ENCODE measurements at places on chromosomes 16 and 17.

DNA sequence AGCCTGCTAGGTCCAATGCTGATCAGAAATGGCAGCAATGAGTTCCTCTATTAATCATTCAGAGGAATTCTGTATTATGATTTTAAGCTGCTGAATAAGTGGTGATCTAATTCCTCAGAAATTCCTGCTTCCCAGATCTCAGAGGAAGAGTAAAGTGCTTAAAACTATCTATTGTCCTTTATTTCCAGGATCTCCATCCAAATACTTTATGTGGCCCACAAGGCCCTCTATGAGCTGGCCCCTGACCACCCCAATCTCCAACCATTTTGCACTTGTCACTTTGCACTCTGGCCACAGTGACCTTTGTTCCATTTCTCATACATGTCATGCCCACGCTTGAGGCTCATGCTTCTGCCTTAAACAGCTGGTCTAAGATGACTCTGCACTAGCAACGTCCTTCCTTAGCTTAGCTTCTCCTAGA lies 93.7 kb downstream of the CA10 start:
- DNase-seq = no peak

GRCh38 chr17:8799570-8800212 lies 526 bp upstream of the MFSD6L start:
- DNase-seq = no peak

DNA sequence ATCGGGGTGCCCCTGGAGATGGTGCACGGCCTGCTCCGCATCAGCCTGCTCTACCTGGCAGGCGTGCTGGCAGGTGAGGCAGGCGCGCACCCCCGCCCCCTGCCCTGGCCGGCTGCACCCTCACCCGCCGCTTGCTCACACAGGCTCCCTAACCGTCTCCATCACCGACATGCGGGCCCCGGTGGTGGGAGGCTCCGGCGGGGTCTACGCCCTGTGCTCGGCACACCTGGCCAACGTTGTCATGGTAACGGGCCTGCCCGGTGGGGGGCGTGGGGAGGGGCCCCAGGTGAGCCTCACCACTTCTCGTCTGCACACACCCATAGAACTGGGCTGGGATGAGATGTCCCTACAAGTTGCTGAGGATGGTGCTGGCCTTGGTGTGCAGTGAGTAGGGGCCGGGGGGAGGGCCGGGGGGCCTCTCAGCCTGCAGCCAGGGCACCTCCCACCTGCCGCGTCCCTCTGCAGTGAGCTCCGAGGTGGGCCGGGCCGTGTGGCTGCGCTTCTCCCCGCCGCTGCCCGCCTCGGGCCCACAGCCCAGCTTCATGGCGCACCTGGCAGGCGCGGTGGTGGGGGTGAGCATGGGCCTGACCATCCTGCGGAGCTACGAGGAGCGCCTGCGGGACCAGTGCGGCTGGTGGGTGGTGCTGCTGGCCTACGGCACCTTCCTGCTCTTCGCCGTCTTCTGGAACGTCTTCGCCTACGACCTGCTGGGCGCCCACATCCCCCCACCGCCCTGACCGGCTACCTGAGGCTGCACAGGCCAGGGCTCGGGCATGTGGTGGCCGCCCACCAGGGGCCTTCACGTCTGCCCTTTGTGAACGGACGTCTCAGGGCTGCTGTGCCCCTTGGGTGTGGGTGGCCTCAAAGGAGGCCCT lies 2.1 kb downstream of the RHBDL1 start:
- no peak for DNase-seq

DNA sequence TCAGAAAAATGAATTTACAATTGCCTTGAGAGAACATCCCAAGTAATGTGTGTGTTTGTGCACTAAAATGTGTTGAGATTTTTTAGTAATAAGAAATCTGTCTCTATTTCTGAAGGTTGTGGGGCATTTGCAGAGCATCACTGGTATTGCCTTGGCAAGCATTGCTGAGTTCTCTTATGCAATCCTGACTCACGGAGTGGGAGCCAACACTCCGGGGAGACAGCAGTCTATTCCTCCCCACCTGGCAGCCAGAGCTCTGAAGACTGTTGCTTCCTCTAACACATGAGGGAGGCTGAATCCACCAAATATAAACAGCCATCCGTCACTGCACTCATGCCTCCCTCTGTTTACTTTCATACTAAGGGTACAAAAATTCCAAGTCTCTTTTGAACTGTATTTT lies 10.6 kb downstream of the CNTD1 start:
- peak; percentile 83 for DNase-seq

DNA sequence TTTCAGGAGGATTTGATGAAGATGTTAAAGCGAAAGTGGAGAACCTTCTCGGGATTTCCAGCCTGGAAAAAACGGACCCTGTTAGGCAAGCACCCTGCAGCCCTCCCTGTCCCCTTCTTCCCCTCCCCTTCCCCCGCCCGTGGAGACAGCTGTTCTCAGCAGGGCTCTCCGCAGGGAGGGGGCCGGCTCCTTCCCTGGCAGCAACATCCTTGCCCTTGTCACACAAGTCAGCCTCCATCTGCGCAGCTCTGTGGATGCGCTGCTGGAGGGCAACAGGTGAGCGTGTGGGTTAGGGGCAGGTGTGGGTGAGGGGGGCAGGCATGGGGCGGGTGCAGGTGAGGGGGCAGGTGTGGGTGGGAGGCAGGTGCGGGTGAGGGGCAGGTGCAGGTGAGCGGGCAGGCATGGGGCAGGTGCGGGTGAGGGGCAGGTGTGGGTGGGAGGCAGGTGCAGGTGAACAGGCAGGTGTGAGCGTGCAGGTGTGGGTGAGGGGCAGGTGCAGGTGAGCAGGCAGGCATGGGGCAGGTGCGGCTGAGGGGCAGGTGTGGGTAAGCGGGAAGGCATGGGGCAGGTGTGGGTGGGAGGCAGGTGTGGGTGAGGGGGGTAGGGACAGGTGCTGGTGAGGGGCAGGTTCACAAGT lies 9.4 kb downstream of the CYBC1 start:
- no peak for DNase-seq

- no peak for DNase-seq
These were observed 81.6 kb downstream of the SEC14L1 start for GRCh38 chr17:77222356-77222755.

DNA sequence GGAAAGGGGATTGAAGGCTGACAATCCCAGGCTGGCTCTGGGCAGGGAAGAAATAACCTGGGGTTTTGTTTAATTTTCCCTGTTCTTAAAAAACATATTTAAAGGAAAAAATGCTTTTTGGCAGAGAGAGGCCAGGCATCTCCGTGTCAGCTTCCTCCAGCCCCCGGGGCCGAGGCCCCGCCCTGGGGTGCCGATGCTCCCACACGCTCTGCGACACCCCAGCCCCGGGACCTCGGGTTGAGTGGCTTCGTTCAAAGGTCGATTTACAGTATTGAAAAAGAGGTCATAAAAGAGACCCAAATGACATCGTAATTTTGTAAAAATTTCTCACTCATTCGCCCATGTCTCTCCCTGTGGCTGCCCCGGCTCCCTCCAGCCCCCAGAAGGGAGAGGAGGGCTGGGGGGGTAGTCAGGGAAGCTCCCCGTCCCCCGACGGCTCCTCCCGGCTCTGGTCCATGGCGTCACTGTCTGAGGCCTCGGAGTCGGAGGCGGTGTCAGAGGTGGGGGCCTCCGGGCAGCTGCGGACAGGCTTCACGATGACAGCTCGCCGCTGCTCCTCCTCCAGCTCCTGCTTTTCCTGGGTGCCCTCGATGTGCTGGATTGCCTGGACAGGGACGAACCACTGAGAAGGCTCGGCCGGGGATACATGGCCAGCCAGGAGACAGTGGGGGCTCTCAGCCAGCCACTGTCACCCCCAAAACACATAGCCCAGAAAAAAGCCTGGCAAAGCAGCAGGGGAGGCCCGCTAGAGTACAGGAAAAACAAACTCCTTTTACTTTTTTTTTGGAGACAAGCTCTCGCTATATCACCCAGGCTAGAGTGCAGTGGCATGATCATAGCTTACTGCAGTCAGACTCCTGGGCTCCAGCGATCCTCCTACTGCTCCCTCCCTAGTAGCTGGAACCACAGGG lies 14.9 kb downstream of the TFAP4 start:
- no peak for DNase-seq

DNA sequence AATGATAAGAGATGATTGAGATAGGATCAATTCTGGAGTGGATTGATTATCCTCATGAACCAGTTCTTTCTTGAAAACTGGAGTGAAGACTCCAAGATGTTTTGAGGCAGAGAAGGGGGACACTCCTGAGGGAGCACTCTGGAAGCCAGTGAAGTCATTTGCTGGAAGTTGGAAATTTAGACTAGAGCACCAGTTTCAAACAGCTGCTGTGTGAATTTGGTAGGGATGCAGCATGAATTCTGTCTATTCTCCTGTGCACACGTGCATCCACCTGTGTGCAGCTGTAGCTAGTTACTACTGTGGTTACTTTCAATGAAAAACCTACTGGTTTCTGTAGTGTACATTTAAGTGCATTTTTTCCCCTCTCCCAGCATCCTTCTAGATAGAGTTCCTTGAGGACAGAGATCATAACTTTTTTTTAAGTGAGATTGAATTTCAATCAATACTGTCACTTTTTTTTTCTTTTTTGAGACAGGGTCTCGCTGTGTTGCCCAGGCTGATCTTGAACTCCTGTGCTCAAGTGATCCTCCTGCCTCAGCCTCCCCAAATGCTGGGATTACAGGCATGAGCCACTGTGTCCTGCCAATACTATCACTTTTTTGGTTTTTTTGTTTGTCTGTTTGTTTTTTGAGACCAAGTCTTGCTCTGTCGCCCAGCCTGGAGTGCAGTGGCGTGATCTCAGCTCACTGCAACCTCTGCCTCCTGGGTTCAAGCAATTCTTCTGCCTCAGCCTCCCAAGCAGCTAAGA lies 65.9 kb downstream of the TUBD1 start:
- DNase-seq = no peak

DNA sequence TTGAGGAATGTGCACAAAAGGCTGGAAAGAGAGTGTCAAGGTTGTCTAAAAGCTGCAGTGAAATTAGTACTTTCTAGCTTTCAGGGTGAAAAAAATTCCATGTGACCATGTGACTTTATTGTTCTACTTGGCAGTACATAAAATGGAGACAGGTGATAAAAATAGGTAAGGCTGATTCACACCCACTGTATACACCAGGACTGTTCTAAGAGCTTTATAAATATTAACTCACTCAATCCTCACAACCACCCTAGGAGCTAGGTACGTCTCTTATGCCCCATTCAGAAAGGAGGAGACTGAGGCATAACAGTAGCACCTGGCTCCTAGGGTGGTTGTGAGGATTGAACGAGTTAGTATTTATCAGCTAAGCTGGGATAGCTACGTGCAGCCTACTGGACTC lies 28.2 kb upstream of the DNAH17 start:
- no peak for DNase-seq

DNA sequence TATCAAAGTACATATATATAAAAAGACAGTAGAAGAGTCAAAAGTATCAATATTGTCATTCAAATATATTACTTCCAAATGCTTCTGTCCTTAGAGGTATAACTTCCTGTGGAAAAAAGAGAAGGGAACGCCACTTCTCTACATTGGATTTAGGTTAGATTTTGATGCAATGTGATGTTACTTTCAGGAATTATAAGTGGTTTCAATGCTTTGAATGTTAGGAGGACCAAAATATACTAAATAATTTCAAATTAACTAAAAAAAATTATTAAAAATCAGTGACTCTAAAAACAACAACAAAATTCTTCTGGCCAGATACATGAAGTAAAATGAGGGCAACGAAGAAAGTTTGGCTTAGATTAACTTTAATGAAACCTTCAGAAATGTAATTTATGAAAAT lies 88.0 kb downstream of the BRIP1 start:
- DNase-seq = no peak

GRCh38 chr16:51035110-51035498 lies 116.0 kb downstream of the SALL1 start:
- no peak for DNase-seq

DNA sequence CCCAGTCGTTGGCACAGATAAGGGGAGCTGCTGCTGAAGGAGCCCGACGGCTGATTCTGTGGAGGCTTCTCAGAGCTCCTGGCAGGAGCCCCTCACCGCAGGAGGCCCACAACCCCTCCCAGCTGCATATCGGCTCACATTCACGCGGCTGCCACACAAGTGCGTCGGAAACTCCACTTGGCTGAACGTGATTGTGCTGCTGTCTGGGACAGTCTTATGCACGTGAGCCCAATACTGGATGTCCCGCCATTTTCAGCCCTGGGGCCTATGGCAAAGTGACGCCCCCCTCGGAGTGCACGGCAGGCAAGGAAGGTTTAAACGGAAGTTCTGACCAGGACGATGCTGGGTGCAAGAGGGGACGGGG lies 8.7 kb upstream of the PITPNA start:
- no peak for DNase-seq

GRCh38 chr17:41340934-41341861 lies 9.4 kb downstream of the KRT33A start:
- no peak for DNase-seq

- no peak for DNase-seq
These were observed 442.7 kb upstream of the CDH8 start for GRCh38 chr16:62478903-62479458.

DNA sequence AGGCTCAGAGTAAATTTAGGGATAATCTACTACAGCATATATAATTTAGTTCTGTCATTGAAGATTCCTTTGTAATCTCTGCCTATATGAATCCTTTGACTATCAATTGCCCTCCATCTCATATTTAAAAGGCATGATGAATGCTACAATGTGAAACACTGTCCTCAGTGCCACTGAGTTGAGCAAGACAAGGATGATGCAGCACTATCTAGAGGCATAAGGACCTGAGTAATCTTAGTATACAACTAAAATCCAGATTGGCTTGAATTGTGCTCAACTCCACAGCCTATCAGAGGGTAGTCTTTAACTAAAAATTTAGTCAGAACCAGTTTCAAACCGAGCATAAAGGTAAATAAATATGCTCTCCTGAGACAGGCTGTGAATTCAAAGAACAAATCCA lies 11.6 kb upstream of the STRADA start:
- no peak for DNase-seq

GRCh38 chr16:54812229-54812628 lies 118.4 kb upstream of the IRX5 start:
- no peak for DNase-seq

GRCh38 chr17:22142091-22142490 lies 449.8 kb downstream of the KCNJ18 start:
- no peak for DNase-seq

All from lung microvascular endothelial cell (primary cell).